MM.1S (cell line): ENCODE measurements at places on chromosomes 2 and 18.
A peak's percentile ranks its signal among the peaks of the same experiment; 100 is the strongest.

- peak; percentile 94 for DNase-seq
Measured at GRCh38 chr2:86079981-86080911, 25.4 kb downstream of the POLR1A start.

- no peak for DNase-seq
Measured at GRCh38 chr2:127342101-127342500, 45.7 kb downstream of the MAP3K2 start.

DNA sequence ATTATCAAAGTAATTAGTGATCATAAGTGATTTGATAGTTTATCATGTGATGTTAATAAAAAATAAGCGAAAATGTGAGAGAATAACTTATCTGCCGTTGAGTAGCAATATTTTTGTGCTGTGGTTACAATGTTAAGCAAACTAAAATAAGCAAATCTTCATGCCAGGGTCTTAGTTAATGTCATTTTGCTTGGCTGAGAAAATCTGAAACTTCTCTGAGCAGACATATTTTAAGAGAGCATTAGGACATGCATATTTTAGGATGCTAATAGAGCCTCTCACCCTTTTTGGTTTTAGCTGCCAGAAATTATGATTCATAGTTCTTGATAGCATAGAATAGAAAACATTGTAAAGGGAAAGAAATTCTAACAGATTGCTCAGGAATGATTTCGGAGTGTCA, 233.5 kb upstream of the ZEB2 start:
- no peak for DNase-seq

GRCh38 chr18:54783139-54783538, 45.1 kb upstream of the RAB27B start:
- no peak for DNase-seq

DNA sequence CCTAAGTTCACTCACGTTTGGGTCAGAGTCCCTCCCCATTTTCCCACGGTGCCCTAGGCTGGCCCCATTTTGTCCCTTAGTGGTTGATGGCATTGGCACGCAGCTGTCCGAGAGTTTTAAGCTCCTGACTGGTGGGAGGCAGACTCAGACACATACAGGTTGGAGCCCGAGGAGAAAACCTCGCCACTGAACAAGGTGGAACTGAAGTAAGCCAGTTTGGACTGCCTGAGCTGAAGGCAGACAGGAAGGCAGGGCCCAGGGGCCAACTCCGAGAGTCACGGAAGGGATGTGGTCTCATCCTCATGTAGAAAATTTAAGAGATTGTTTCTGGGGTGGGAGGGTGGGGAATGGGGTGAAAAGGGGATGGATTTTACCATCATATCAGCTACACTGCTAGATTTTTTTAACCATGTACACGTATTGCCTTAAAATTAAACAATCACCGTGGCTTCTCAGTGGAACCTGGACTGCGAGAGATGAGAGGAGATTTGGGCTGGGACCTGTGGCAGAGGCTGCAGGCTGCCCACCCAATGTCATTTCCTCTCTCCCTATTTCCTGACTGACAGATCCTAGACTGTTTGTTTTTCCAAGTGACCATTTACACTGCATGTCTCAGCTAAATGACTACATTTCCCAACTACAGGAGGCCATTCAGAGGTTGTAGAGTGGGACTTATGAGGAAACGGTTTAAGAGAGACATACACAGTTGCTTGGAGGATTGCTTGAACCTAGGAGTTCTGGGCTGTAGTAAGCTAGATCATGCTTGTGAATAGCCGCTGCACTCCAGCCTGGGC, 19.4 kb upstream of the NMUR1 start:
- no peak for DNase-seq

GRCh38 chr2:159140070-159140769, 146.3 kb downstream of the WDSUB1 start:
- DNase-seq, result no peak

DNA sequence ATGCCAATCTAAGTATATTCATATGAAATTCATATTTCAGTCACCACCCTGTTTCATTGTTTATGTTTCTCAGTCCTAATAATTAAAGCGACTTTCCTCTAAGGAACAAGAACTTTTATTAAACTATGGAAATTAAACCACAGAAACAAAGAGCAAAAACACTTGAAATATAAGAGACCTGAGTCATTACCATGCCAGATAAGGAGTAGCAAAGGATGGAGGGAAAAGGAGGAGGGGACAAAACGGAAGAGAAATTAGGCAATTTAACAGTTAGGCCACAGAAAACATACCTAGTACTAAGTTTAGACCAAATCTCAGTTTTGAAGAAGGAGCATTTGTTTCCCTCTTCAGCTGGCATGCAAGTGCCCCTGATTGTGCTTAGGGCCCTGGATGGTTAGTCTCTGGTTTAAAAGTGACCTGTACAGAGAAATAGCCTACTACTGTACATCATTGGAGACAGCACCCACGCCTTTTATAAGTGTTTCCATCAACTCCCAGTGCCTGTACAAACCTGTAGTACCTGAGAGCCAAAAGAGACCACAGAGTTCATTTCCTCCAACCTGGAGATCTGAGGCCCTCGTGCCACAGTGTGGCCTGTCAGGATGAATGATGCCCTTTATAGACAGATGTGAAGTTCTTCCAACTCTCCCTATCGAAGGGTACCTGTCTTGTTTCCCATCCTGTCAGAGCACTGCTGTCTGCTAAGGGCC, 74.5 kb downstream of the SPATS2L start:
- DNase-seq, result peak; percentile 35

DNA sequence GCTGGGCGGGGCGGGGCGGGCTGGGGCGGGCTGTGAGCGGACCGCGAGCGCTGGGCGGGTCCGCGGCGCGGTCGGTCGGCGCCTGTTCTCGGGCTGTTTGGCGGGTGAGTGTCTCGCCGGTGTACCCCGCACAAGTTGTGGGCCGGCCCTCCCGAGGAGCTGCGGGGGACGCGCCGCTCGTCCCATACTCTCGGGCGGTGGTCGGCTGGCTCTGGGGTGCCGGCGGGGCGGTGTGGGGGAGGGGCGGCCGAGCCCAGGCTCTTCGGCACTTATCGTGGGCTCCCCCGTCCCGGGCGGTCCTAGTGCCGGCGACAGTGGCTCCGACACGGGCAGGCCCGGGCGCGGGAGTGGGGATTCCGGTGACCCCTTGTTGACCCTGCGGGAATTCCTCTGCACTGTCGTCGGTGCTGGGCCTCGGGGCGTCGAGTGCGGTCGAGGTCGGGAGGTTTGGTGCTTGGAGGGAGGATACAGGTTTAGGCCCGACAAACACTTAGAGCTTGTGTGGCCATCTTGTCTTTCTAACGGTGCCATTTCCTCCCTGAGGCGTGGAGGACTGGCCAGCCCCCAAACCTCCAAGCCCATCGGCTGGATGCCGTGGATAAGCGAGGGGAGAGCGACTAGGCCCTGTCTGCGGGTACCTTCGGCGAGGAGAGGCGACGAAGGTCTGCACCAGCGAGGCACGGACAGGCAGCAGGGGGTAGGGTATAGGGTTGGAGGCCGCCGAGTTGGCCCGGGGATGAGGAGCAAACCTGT, at the start of gene SEPTIN2:
Gene SEPTIN2, plus strand, starts transcription at position 47 of the 753 bp plus-strand sequence. CDS start 8,308 bp downstream, outside the sequence.
- DNase-seq, result no peak

DNA sequence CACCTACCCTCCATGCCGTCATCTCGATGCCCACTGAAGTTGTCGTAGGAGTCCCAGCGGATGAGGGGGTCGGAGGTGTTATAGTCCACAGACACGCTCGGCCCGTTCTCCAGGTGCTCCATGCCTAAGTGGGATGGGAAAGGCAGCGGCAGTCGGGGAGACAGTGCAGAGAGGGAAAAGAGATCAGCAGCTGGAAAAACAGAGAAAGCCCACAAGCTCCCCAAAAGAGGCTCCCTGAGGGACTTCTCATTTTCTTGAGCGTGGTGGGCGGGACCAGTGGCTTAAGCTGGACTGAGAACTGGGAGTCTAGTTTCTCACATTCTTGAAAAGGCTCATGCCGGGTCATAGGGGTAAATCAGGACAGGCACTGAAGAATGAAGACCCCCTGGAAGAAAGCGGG, 121.9 kb downstream of the TNS1 start:
- DNase-seq, result no peak

DNA sequence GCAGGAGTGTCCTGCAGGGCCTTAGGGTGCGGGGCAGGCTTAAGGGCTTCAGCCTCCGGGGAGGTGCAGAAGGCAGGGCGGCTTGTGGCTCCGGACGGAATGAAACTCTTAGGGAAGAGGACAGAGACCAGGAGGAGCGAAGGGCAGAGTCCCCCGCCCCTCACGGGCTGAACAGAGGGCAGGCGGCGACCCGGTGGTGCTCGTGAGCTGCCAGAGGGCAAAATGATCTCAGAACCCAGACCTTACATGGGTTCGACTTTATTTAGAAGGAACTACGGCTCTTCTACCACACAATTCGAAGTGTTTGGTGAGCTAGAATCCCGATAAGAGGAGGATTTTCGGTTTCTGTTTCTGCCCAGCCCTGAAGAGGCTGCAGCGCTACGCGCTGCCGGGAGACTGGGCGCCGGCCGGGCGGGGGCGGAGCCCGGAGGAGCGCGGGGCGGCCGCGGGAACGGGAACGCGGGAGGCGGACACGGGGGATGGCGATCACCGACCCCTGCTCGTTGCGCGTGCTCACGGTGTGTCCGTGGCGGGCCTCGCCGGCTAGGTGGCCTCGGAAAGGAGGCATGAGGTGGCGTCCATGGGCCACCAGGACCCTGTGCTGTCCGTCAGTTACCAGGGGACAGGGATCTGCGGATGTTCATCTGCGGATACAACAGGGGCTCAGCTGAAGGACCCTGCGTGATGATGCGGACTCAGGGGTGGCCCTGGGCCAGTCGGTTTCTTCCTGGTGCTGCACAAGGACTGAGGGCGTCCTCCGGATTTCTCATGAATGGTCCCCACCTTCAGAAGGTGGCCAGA, 4.2 kb upstream of the SP100 start:
- DNase-seq, result peak; percentile 89

GRCh38 chr2:223315813-223316212, 263.8 kb downstream of the KCNE4 start:
- no peak for DNase-seq

- DNase-seq, result no peak
Measured at GRCh38 chr2:54403512-54404238, 52.5 kb upstream of the SPTBN1 start.

GRCh38 chr2:5373200-5373599, 319.0 kb upstream of the SOX11 start:
- no peak for DNase-seq

- DNase-seq, result no peak
Measured at GRCh38 chr2:138930571-138930970, 150.4 kb upstream of the NXPH2 start.

DNA sequence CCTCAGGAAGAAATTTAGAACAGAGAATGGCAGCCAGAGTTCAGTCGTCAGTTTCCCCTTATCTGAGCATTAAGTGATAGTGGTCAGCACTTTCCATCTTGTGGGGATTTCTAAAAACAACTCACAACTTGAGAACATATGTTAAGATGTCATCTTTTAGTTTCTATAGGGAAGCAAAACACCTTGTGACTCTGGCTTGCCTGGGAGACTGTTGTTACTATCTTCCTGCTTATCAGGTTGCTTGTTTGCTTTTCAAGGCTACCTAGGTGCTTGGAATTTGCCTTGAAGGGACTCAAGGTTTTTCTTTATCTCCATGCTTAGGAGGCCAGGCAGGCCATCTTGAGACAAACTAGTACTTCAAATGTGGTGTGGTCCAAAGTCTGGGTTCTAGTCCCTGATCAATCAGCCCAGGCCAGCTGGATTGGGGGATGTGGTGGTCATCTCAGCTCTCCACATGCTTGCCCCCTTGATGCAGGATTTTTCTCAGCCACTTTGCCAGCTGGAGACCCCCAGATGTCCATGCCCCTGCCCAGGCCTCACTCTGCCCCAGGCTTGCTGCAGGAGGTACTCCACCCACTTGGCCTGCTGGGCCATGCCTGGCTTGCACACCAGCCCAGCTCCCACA, 125.9 kb downstream of the LYPD1 start:
- DNase-seq, result peak; percentile 14

- no peak for DNase-seq
Measured at GRCh38 chr2:9251154-9252001, 44.8 kb downstream of the ASAP2 start.

DNA sequence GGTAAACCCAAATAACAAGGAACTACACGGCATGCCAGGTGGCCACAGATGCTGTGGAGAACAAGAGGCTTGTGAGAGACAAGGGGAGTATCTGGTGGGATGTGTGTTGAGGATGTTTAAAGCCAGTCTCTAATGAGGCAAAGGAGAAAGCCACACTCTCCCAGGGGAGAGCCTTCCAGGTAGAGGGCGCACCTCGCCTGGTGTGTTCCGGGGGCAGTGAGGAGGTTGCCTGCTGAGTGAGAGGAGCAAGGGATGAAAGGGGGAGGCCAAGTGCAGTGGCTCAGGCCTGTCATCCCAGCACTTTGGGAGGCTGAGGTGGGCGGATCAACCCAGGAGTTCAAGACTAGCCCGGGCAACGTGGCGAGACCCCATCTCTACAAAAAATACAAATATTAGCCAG, 16.2 kb downstream of the SAG start:
- no peak for DNase-seq

DNA sequence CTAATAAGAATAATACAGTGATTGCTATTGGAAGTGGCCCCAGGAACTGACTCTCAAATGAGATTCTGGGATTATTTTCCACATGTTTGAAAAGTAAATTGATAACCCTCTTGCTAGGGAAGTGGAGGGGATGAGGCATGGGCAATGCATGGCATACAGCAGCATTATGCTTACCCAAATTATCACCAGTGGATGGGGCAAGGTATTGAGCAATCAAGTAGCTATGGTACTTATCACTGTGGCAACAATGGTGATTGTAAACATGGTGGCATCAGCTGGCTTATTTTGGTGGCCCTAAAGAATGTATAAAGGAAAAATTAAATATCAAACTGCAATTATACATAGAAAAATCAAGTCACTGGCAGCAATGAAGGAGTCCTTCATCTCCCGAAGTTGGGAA, 155.1 kb downstream of the FIGN start:
- no peak for DNase-seq

DNA sequence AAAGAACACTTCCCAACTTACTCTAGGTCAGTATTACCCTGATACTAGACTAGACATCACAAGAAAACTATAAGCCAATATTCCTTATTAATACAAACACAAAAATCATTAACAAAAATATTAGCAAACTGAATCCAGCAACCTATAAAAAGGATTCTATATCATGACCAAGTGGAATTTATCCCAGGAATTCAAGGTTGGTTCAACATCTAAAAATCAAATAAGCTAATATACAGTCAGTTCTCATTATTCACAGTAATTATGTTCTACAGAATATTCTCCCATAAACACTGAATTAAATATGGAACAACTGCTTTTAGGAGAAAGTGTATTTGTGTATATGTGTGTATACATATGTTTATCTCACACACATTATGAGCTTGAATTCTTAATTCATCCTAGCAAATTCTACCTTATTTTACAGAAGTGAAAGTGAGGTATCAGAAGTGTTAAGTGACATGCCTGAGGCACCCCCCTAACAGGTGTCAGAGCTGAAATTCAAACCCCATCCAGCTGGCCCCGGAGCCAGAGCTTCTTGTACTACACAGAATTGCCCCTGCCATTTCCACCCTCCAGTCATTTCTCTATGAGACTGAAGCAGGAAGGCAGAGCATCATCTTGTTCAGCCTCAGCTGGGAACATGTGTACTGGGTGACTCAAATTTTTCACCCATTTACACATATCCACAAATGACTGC, 77.8 kb downstream of the MALT1 start:
- no peak for DNase-seq

DNA sequence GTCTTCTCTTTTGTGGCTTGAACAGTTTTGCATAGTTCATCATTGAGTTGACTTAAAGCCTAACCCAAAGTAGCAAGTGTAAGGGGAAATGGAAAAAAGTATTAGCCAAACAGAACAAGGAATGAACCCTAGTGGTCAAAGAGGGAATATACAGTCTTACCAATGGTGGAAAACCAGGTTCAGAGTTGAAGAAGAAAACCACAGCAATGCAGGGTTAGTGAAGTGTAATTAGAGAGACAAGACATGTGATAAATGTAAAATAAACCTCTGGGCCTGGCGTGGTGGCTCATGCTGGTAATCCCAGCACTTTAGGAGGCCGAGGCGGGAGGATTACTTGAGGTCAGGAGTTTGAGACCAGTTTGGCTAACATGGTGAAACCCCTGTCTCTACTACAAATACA, 2.4 kb downstream of the TTN start:
- no peak for DNase-seq
